ENCODE measurements at places on chromosomes 2 and 18. TPM values are rescaled to one million over a fixed set of nuclear protein-coding genes. Genes with fewer than 3 reads are reported as not detected.

The CCDC68 gene
- polyA plus RNA-seq = 0.34 TPM

The MEMO1 gene
- 42.0 TPM for polyA plus RNA-seq

The NT5DC4 gene
- not detected for polyA plus RNA-seq

The ITGA4 gene
- polyA plus RNA-seq = 17.6 TPM

The BZW1 gene
- polyA plus RNA-seq = 233 TPM

The REG3A gene
- polyA plus RNA-seq = not detected

The INPP5D gene
- 0.26 TPM for polyA plus RNA-seq

The RAX gene
- polyA plus RNA-seq = not detected

The TSGA10 gene
- polyA plus RNA-seq = 0.42 TPM

The PLCD4 gene
- 1.0 TPM for polyA plus RNA-seq

The ACTG2 gene
- polyA plus RNA-seq = 81.3 TPM

- DNase-seq = no peak
These were observed 34.7 kb upstream of the ADAM23 start for GRCh38 chr2:206408323-206409320.

- DNase-seq = no peak
These were observed 39.3 kb downstream of the PELI1 start for GRCh38 chr2:64104933-64105332.

- DNase-seq = no peak
These were observed 132.5 kb downstream of the NDUFA10 start for GRCh38 chr2:239892441-239893235.

GRCh38 chr2:64749446-64749845, 95.7 kb upstream of the SERTAD2 start:
- DNase-seq = no peak

- no peak for DNase-seq
These were observed 11.5 kb downstream of the PAIP2B start for GRCh38 chr2:71215447-71215846.

DNA sequence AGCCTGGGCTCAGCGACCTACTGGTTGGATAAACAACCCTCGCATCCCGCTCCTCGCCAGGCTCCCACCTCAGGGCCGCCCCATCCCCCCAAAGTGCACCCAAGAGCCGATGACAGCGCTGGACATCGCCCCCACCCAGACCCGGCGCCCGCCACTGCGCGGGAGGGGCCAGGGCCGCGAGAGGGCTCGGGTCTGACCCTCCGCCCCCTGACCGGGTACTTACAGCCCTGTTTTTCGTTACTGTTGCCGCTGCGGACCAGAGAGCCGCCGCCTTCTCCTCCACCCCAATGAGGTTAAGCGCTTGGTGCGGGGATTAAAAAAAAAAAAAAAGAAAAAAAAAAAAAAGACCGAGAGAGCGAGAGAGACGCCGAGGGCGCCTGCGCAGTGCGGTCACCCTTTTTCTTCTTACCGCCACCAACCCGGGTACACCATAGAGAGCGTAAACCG, at the start of gene CLASP1:
TSS of gene CLASP1 (minus strand) at position 314 of the 447 bp plus-strand sequence. CDS start 43,567 bp downstream, outside the sequence.
- DNase-seq = no peak

- no peak for DNase-seq
These were observed 32.0 kb downstream of the SMCHD1 start for GRCh38 chr18:2687390-2688001.

GRCh38 chr2:229438430-229439159, 167.5 kb upstream of the PID1 start:
- no peak for DNase-seq

GRCh38 chr18:23182606-23183005, 47.3 kb downstream of the CABLES1 start:
- DNase-seq = no peak

GRCh38 chr2:38384338-38384737, 7.3 kb upstream of the ATL2 start:
- no peak for DNase-seq

DNA sequence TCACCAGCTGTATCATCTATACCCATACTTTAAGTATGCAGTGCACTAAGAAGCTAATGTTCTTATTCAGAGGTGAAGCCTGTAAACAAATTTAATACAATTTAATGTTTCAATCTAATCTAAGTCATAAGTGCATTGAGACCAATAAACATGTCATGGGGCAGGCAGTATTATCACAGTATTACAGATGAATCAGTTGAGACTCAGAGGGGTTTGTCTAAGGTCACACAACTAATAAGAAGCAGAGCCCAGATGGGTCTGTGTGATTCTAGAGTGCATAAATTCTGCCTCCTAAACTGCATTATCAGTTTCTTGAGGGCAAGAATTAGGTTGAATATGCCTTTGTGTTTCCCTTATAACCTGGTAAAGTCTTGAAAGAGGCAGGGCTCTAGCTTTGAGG, 140.9 kb upstream of the RNF152 start:
- no peak for DNase-seq

GRCh38 chr18:27887287-27887686, 289.6 kb downstream of the CDH2 start:
- DNase-seq = no peak

- no peak for DNase-seq
These were observed 87.9 kb downstream of the UGGT1 start for GRCh38 chr2:128178650-128179460.

GRCh38 chr2:177296040-177296439, 31.5 kb upstream of the NFE2L2 start:
- DNase-seq = no peak

GRCh38 chr2:234322766-234323465, 174.0 kb downstream of the ARL4C start:
- DNase-seq = no peak

DNA sequence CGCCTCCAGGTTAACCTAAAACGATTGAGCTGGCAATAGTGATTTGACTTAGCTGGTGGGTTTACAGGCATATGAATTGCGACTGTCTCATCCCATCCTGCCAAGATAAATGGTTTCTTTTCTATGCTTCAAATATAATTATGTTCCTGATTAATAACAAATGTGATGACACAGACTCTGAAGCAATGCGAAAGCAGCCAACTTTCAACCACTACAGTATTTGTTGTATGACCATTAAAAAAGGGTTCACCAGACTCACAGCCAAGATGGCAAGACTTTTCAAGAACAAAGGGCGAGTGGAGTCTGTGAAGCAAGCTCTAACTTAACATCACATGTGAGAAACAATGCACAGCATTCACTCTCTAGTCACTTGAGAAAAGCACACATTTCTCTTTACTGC, 186.6 kb downstream of the PID1 start:
- no peak for DNase-seq

DNA sequence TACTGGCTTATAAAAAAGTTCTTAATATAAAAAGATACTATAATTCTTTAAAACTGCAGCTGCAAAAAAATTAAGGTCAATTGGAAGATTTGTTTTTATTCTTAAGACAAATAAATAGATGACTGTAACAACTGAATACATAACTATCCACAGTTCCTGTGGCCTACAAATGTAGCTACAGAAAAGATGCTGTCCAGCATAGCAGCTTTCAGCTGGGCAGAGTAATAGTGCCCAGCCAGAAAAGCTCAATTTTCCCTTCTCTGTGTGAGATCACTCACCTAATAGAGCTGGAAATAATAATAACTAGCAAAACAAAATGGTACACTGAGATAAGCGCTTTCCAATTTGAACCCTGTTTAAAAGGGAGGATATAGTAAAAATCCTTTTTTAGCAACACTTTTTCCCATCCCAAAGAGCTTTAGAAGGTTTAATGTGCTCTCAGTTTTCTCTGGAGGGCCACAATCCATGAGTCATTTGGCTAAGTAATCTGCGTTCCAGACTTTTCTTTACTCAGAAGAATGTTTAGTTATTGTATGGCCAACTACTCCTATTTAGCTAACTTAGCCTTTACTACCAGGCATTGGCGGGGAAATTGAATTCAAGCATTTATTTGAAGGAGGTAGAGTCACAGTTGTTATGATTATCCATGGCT, 158.1 kb upstream of the SLC39A10 start:
- DNase-seq = no peak

DNA sequence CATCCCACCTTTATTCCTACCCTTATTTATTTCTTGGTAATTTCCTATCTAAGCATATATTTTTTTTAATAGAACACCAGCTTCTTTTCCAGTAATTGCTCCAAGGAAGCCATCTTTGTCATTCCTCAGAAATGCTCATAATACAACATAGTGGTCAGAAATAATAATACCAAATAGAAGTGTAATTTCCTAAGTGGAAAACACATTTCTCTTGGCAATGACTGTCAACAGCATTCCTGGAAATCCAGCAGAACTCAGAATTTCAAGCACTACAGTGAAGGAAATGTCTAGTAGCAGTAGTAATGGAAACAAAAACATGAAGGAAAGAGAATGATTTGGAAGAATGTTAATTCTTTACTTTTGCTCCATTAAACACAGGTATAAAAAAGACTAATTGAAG, 56.6 kb downstream of the GDF7 start:
- peak; percentile 58 for DNase-seq

DNA sequence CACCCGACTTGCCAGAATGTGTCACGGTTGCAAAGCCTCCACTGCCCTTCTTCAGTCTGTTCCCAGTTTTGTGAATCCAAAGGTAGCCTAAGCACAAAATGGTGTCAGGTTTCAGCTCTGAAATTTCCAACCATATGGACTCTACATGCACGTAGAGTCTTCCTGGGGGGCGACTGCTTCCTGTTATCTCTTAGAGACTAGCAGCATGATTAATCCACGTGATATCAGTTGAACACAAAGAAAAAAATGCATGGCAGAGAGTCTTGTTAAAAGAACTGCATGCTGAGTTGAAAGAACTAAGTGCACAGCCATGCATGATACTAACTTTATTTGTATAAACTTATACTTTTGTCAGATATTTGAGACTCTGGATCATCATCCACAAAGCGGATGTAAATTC, 404.4 kb downstream of the SOCS6 start:
- no peak for DNase-seq

- DNase-seq = no peak
These were observed 47.3 kb upstream of the ODC1 start for GRCh38 chr2:10495311-10495987.

GRCh38 chr18:57352761-57353136, 392 bp downstream of the ST8SIA3 start:
- no peak for DNase-seq

DNA sequence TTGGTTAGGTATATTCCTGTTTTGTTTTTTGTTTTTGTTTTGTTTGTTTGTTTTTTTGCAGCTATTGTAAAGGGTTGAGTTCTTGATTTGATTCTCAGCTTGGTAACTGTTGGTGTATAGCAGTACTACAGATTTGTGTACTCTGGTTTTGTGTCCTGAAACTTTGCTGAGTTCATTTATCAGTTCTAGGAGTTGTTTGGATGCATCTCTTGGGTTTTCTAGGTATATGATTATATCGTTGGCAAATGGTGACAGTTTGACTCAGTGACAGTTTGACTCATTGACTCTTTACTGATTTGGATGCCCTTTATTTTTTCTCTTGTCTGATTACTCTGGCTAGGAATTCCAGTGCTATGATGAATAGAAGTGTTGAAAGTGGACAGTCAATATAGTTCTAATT, 53.7 kb downstream of the APLF start:
- no peak for DNase-seq

DNA sequence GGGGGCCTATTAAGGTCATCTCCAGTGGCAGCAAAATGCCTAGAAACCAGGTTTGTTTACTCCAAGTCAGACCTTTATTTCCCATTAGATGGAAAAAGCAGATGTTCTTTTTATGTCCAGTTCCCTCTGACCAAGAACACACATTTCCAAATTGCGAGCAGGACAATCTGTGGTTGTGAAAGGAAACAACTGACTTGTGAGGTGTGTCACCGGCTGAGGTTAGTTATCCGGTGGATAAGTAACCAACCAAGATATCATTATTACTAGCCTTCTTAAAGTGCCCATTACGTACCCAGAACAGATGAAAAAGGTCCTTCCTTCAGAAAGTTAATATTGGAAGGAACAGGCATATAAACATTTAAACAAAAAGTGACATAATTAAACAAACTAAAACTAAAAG, 112.9 kb downstream of the THADA start:
- no peak for DNase-seq

- no peak for DNase-seq
These were observed 152.5 kb upstream of the ACKR3 start for GRCh38 chr2:236417150-236417549.

DNA sequence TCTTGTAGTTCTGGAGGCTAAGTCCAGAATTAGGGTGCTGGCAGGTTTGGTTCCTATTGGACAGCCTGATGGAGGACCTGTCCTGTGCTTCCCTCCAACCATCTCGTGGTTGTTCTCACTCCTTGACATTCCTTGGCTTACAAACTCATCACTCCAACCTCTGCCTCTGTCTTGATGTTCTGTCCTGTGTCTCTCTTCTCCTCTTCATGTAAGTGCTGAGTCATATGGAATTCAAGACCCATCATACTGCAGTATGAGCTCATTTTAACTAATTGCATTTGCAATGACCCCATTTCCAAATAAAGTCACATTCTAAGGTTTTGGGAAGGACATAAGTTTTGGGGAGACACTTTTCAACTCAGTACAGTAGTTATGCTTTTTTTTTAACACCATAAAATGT, 374.7 kb downstream of the TRIB2 start:
- no peak for DNase-seq

DNA sequence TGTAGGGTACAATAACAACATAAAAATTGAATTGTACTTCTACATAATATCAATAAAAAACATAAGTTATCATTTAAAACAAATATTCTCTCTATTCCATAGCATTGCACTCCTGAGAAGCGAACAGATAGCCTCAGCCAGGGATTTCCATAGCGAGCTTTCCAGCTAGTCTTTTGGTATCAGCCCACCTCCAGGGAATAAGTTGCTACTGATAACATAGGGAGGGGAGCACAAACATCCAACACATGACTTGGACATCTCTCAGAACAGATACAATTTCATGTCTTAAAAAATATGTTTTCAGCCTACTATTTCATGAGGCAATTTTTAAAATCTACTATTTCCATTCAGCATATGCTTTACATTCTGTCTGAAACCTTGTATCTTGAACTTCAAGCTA, 804.4 kb upstream of the RAB6C start:
- DNase-seq = no peak

DNA sequence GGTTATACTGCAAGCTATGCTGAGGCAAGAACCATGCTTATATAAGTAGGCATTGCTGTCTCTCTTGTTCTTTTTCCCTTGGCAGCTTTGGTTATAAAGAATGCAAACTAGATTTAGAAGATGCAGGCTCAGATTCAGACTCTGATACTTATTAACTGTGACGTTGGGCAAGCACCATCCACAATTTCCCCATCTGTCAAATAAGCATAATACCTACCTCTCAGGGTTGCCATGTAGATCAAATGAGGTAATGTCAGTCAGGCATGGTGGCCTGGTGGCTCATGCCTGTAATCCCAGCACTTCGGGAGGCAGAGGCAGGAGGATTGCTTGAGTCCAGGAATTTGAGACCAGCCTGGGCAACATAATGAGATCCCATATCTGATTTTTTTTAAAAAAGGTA, 21.7 kb downstream of the ITGAV start:
- DNase-seq = no peak

DNA sequence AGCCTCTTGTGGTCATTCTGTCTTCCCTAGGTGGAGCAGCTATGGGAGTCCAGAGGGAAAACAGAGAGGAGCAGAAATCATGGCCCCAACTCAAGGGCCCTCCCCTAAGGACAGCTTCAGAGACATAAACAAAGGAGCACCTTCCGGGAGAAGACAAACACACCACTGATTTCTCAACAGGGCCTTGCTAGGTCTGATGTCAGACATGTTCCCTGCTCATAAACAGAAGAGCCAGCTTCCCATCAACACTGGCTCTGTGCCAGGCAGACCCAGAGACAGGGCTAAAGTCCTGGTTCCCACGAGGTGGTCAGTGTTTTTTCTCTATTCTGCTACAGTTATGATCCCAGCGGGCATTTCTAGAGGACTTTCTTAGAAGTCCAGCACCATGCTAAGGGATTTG, 19.3 kb downstream of the CXCR2 start:
- no peak for DNase-seq

All from BJ (cell line).